ENCODE measurements at places on chromosomes 2 and 18.

DNA sequence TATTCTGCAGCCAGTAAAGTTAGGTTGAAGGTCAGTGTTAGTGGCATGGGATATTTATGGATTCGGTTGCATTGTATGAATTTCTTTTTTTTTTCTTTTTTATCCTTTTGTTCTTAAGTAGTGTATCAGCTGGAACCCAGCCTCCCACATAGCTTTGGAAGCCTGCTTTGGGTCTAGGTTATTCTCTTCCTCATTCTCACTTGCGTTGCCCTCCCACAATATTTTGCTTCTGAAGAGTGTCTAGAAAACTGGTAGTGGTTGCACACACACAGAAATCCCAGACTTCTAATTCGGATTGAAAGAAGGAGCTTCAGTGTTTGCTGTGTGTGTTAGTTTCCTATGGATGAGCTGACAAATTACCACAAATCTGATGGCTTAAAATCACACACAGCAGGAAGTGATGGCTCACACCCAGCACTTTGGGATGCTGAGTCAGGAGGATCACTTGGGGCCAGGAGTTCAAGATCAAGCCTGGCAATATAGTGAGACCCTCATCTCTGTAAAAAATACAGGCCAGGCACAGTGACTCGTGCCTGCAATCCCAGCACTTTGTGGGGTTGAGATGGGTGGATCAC lies 104.8 kb downstream of the ARL4C start:
- no peak for DNase-seq

GRCh38 chr2:36351736-36352349 lies 3.7 kb upstream of the CRIM1 start:
- no peak for DNase-seq

GRCh38 chr18:54003195-54003594 lies 221.3 kb downstream of the MBD2 start:
- no peak for DNase-seq

DNA sequence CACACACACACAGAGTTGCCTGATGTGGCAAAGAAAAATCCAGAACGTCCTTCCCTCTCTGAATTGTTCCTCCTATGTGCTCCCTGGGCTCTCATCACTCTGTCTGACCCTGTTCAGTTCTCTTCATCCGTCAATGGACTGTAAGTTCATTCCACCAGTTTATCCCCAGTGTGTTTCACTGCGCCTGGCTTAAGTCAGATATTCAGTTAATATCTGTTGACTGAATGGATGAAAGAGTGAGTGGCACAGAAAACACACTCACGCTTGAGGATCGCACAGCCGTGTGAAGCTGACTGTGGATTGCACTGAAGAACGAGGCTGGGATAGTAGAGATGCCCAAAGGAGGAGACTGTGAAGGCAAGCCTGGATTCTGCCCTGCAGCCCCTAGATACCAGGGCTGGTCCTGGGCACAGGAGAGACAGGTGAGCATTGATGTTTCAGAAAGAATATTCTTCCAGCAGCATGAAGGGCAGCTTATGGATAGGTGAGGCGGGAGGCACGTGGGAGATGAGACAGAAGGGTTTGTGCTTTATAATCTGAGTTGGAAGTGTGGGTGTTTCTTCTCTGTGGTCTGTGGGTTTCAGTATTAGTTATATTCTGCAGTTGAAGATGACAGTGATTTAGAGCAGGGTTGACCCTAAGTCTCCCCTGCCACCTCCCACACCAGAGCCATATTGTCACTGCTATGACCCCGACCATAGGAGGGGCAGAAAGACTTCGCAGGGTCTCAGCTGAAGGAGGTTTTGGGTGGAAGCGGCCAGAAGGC lies 129.9 kb downstream of the SOCS6 start:
- DNase-seq = no peak

DNA sequence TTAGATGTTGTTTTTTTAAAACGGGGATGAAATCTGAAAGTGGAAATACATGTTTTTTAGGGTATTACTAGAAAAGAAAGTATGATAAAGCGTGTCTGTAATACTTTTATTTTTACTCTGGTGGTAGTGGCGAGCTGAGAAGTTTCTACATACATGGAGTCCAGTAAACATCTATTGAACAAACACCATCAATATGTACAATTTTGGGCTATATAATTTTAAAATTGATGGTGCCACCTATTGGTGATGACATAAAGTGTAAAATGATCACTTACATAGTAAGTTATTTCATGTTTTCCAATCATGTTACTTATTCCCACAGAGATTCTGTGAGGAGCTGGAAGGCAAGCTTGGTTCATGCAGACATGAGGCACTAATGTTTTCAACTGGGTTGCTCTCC lies 31.5 kb upstream of the NFE2L2 start:
- no peak for DNase-seq

GRCh38 chr2:188986839-188987238 lies 12.7 kb downstream of the COL3A1 start:
- no peak for DNase-seq

DNA sequence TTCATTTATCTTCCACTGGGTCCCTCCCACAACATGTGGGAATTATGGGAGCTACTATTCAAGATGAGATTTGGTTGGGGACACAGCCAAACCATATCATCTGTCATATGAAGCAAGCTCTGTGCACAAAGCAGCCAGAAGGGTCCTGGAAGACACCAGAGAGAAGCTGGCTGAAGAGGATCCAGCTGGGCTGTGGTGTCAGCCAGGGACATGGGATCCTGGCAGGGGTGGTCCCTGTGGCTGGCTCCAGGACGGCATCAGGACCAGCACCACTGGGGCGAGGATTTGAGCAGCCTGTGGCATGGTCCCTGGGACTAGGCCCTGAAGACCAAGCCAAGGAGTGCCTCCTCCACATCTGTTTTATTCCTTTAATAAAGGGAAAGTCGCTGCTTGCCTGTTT lies 84.8 kb upstream of the HDAC4 start:
- no peak for DNase-seq

- DNase-seq = no peak
Observed at GRCh38 chr2:224099861-224100643, 61.0 kb upstream of the SERPINE2 start.

GRCh38 chr2:23069923-23070322 lies 315.1 kb upstream of the KLHL29 start:
- no peak for DNase-seq

DNA sequence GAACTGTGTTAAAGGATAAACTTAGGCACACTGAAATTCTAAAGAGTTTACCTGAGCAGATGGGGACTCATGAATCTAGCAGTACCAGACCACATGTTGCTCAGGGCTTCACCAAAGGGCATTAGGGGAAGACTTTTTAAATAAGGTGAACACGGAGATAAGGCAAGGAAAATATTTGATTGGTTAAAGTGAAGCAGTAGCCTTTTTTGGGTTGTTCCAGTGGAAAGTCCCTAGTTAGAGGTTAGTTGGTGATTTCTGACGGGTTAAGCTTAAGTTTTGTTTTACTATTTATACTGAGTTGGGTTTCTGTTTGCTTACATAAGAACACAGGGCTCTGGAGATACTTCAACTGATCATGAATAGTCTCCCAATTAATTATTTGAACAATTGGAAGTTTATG lies 722.5 kb downstream of the SOCS6 start:
- DNase-seq = no peak

GRCh38 chr2:149661844-149662243 lies 74.3 kb upstream of the MMADHC start:
- no peak for DNase-seq
